ENCODE measurements at places on chromosomes 1 and 21.

DNA sequence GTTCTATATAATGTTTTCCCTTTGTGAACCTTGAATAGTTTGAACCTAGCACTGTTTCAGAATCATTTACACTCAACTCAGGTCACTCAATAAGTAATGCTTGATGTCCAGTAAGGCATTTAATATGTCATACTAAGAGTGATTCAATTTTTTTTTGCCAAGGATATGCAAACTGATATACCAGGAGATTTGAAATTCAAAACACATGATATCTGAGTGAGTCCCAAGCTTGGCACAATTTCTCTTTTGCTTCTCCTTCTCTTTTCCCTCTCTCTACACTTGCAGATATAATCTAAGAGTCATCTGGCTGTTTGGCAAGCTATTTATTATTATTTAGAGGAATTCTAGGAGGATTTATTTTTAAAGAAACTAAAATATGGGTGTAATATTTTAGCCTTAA lies 61.6 kb upstream of the SPAG17 start:
- DNase-seq: no peak

DNA sequence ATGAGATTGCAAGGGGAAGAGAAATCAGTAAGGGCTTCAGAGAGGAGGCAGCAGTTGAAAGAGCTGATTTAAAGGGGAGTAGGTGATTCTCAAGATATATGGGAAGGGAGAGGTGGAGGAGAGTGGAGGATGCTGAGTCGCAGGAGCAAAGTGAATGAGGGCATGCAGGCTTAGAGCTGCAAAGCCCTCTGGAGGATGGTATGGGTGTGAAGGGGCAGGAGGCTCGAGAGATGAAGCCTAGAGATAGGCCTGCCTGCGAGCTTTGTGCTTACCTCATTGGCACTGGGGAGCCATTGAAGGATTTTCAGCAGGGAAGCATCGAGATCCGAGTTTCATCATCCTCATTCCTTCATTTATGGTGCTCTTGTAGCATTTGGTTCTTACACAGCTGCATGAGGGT lies 15.8 kb upstream of the SH2D2A start:
- no peak for DNase-seq

- no peak for DNase-seq
Measured at GRCh38 chr1:204924013-204924759, 53.5 kb downstream of the NFASC start.

DNA sequence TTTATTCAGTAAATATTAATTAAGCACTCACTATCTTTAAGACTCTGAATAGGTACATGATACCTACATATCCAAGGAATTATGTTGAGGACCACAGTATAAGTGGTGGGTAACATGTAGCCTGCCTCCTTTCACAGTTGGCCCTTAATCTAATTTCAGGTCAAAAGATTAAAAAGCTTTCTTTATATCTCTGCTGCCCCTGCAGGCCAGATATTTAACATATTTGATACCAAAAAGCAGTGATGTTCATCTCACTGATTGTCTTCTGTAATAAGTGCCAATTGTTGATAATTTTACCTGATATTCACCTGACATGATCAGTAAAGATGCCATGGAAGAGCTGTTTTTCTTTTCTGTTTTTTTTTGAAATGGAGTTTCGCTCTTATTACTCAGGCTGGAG lies 36.5 kb downstream of the RLF start:
- DNase-seq: no peak

GRCh38 chr1:228336308-228337030 lies 70.2 kb downstream of the TRIM11 start:
- DNase-seq: no peak

DNA sequence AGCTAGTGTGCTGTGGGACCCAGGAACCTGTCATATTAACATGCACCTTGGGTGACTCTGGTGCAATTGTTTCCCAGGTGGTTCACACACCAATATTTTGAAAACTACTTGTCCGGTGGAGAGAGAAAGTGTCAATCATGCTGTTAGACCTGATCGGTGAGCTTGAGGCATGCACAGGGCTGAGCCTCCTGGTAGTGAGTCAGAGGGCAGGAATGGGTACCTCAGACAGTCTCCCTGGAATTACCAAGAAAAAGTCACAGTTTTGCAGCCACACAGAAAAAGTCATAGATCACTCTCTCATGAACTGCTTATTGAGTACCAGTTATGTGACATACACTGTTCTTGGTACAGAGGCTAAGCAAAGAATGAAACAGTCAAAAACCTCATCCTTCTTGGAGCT lies 140.1 kb upstream of the NFIA start:
- DNase-seq: no peak

GRCh38 chr1:224317383-224318045 lies 12.5 kb downstream of the NVL start:
- DNase-seq: no peak

DNA sequence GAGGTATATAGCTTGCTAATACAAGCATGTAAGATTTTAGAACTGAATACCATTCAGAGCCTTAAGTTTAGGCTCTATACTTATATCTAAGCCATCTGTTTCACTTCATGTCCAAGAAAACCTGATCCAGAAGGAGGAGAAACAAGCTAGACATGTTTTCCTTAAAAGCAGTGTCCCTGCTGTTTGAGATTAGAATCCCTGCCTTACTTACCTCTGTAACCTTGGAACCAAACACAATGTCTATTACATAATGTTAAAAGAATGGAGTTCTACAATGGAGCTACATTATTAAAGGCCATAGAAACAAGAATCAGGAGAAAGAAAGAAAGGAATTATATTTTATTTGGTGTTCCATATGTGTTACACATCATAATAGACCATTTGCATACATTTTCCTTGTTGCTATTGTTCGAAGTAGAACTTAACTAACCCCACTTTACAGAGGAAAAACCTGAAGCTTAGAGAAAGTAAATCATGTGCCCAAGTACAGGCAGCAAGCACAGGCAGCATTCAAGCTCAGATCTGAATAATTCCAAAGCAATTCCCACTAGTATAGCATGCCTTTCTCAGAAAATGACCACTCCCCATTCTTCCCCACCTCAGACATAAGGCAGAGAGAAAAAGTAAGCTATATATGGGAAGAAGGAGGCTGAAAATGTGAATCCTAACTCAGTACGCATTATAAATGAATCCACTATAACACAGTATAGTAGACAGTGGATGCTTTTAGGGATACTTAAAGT lies 380.1 kb upstream of the SPAG17 start:
- no peak for DNase-seq

GRCh38 chr1:198919667-198920398 lies 281.0 kb downstream of the PTPRC start:
- no peak for DNase-seq

DNA sequence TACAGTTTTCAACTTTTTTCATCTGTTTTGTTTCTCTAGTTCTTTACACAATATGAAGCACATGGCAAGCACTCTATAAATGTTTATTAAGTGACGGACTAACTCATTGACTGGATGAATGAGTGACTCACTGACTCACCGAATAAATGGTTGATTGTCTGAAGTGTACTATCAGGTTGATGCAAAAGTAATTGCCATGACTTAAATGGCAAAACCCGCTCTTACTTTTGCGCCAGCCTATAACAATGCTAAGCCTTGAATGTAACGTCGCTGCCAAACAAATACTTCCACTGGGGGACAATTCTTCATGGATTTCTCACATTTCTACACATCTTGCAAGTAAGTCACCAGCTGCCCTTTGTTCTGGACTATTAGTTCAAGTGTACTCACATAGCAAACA lies 109.0 kb upstream of the KCTD3 start:
- peak; percentile 48 for DNase-seq

GRCh38 chr1:29519108-29519787 lies 282.9 kb downstream of the PTPRU start:
- no peak for DNase-seq

Data from foreskin melanocyte (primary cell).